Stimulated activated CD8-positive, alpha-beta memory T cell treated with anti-CD3 and anti-CD28 coated beads, Interleukin-7, amount 100 ng/mL, for 4 hours (primary cell): ENCODE measurements at places on chromosomes 6 and 20.

DNA sequence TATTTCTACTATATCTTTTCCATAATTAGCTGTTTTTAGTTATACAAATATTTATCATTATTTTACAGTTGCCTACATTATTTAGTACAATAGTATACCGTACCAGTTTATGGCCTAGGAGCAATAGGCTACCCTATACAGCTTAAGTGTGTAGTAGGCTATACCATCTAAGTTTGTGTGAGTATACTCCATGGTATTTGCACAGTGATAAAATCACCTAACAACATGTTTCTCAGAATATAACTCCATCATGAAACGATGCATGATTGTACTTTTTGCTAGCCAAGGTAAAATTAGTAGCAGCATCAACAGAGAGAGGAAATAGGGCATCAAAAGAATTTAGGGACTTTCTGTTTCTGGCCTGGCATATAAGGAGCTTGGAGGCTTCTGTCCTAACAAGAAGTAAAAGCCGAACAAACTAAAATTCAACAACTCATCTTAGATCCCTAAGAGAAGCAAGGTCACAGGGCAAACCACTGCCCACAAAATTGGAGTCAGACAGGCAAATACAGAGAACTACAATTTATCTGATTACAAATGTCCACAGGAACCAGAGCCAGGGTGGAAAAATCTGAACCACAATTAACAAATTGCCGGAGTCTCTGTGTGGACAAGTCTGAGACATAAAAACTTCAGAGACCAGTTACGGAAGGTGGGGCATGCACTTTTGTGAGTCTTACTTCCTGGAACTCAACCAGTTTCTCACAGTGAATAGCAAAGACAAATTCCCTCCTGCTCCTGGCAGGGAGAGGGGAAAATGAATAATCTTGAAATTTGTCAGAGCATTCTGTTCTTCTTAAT, 671.4 kb downstream of the RFPL4B start:
- DNase-seq: no peak

DNA sequence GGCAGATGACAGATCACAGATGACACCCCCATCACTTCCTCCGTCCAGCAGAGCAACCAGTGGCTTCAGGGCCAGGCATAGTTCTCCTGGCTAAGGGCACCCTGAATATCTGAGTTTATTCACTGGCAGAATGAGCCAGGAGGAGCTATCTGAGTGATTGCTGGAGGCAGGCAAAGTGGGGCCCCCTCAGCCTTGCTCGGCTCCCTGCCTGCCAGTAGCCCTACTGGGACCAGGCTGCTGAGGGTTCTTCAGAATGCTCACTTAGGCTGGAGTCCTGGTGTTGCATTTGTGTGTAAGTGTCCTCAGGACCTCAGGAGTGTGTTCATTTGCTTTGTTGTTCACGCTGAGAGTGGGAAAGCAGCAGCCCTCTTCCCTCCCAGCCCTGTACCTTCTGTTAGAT, 31.2 kb downstream of the CHMP4B start:
- DNase-seq: no peak

DNA sequence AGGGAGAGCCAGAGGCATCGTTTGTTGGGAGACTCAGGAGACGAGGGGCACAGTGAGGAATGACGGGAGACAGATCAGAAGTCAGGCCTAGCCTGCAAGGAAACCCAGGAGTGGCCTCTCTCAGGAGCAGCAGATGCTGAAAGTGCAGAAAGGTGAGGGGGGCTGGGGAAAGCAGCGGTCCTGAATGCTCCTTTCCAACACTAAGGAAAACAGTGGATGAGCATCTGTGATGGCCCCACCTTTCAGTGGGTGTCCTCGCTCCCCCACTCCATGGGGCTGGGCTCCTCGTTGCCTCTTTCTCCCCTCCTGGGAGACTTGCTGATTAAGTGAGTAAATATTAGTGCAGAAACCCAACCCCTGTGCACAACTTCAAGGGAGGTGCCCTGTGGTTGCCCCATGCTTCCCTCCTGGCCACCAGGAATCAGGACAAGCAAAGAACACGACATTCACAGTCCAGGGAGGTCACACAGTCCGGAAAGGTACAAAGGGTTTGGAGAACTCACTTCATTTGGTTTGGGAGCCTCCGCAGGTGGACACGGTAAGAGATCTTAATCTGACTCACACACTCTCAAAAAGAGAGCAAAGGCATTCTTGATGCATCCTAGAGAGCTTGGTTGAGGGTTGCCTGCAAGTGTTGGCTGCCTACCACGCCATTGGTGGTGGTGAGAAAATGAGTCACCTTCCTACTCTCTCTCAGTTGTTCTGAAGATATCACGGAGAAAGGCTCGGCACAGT, 9.7 kb upstream of the BPIFB1 start:
- no peak for DNase-seq

- no peak for DNase-seq
Measured at GRCh38 chr20:49290608-49291191, 12.8 kb upstream of the ZNFX1 start.

DNA sequence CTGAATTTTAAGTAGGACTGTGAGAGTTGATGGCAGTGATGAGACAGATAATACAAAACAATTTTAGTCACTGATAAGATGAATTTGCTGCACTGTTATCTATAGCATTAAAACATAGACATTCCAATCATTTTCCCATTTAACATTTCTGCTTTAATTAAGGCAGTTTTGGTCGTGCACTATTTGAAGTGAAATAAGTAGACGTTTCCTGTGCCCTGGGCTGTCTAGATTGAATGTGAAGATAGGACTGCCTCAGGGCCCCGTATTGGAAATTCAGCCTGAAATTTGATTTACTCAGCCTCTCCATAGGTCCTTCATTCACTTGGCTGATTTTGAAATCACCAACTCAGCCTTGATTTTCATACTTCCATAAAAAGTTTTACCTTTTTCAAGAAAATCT, 48.3 kb downstream of the ARID1B start:
- no peak for DNase-seq

DNA sequence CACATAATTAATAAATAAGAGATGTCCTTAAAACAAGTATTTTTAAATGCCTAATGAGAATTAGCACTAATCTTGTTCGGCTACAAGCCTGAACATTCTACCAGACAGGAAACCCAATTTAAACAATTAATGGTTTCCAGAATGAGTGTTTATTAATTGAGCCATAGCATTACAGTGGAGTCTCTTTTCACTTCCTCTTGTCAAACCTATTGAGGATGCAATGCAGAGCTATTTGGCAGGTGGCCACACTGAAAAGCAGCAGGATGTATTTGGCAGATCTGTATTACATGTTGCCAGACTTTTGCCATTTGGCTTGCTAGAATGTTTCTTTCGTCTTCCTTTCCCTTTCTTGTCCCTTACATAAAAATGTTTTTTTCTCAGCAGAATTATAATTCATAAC, 475.2 kb upstream of the MARCKS start:
- DNase-seq: no peak
